ENCODE measurements at places on chromosomes 12 and 14. TPM values are rescaled to one million over a fixed set of nuclear protein-coding genes. Genes with fewer than 3 reads are reported as not detected.
A peak's percentile ranks its signal among the peaks of the same experiment; 100 is the strongest.

Gene BBS10
- total RNA-seq = 9.4 TPM

- H3K27ac ChIP-seq = no peak overlapping the region
- no peak for DNase-seq
- no peaks in the 10 kb centered on the region for H3K27me3 ChIP-seq
- H3K4me1 ChIP-seq = peaks cover 26% of the 10 kb centered on the region
- no peaks in the 10 kb centered on the region for H3K36me3 ChIP-seq
Observed at GRCh38 chr14:94594441-94594840, 13.2 kb downstream of the SERPINA5 start.

DNA sequence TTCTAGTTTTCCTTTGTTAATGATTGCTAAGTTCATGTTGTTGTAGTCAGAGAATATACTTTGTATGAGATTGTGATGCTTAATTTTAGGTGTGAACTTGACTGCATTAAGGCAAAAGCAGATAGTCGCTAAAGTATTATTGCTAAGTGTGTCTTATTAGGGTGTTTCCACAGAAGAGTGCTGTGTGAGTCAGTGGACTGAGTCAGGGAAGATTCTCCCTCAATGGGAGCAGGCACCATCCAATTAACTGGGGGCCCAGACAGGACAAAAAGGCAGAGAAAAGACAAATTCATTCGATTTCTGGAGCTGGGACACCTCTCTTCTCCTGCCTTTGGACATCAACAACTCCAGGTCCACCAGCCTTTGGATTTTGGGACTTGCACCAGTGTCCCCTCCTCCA, 48.5 kb downstream of the BAZ1A start:
- no peak overlapping the region for H3K4me3 ChIP-seq
- no peak overlapping the region for H3K27ac ChIP-seq
- H3K36me3 ChIP-seq = no peaks in the 10 kb centered on the region
- peaks cover 3% of the 10 kb centered on the region for H3K4me1 ChIP-seq

Gene SLC25A21
- total RNA-seq = 1.1 TPM

Gene REP15
- 3.5 TPM for total RNA-seq

DNA sequence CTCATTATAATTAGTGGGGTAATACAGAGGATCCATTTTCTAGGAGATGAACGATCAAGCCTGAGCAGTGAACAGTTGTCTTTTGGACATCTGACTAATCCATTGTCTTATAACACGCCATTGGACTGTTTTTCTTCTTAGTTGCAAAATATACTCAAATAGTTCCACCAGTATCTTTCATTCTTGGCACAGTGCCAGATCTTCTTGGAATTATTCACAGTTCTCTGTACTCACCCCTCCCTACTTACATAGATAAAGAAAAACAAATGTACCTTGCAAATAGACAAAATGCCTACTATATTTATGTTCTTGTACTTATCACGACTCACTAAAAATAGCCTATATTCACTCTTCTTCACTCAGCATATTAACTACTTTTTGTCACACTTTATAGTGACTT, 3.8 kb downstream of the CBLN3 start:
- H3K4me3 ChIP-seq = no peak overlapping the region
- H3K27me3 ChIP-seq = no peaks in the 10 kb centered on the region
- H3K36me3 ChIP-seq = no peaks in the 10 kb centered on the region
- no peak overlapping the region for H3K27ac ChIP-seq
- DNase-seq = no peak

DNA sequence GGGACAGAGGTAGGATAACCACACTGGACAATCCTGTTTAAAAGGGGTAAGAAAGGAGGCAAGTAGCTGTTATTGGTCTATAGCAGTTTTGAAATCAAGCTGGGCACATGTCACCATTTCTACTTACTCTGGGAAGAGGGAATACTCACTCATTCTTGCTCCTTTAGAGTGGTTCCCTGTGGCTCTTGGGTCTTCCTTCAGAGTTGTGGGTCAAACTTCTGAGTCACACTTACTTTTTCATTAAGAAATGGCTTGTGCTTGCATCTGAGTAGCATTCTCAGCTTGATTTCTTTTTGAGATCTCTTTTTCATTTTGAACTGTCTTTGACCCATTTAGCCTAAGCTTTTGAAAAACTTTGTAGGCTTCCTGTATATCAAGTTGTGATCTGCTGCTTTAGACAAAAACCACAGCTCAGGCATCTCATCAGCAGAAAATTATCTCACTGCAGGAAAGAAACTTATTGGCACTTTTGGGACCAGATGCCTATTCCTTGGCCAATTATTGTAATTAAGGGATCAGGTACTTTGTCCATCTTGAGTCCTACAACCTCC, 122.2 kb downstream of the AEBP2 start:
- no peak overlapping the region for H3K27ac ChIP-seq
- H3K4me1 ChIP-seq = no peaks in the 10 kb centered on the region
- H3K27me3 ChIP-seq = no peaks in the 10 kb centered on the region
- no peak for DNase-seq

Gene LRTM2
- not detected for total RNA-seq

DNA sequence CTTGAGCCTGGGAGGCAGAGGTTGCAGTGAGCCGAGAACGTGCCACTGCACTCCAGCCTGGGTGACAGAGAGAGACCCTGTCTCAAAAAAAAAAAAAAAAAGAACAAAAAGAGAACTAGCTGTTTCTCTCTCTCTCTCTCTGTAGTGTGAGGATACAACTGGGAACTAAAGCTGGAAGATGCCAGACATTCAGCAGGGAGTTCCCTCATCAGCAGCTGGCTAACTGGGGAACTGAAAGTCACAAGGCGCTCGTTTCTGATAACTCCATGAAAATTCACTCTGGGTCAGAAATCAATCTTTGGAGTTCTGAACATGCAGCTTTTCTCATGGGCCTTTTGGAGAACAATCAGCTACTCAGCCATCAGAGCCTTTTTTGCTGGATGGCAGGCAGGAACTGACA, 43.5 kb upstream of the MAP1LC3B2 start:
- no peaks in the 10 kb centered on the region for H3K27me3 ChIP-seq
- no peak overlapping the region for H3K27ac ChIP-seq
- H3K4me1 ChIP-seq = no peaks in the 10 kb centered on the region
- no peak for DNase-seq

GRCh38 chr12:47651368-47652254, 54.2 kb downstream of the RPAP3 start:
- peak; percentile 49 for DNase-seq
- no peak overlapping the region for H3K27ac ChIP-seq
- no peaks in the 10 kb centered on the region for H3K27me3 ChIP-seq
- no peaks in the 10 kb centered on the region for H3K36me3 ChIP-seq
